ENCODE measurements at places on chromosomes 6 and 20. TPM values are rescaled to one million over a fixed set of nuclear protein-coding genes. Genes with fewer than 3 reads are reported as not detected.

DNA sequence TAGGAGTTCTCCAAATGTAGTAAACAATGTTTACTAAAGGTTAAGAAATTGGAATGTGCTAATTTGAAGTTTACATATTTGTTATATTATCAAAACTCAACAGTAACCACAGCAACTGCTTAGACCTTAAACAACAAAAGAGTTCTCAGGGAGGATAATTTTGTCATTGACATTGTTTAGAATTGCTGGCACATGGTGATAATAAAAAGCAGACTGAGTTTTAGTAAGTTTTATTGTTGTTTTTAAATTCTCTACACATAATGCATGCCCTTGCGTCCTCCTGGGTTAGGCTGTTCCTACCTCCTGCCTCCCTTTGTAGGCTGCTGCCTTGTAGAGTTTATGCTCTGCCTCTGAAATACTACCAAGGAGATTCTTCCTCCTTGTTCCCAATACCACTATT lies 28.7 kb downstream of the LAMA4 start:
- DNase-seq, result no peak

Gene STAU1
- 68.6 TPM for total RNA-seq

DNA sequence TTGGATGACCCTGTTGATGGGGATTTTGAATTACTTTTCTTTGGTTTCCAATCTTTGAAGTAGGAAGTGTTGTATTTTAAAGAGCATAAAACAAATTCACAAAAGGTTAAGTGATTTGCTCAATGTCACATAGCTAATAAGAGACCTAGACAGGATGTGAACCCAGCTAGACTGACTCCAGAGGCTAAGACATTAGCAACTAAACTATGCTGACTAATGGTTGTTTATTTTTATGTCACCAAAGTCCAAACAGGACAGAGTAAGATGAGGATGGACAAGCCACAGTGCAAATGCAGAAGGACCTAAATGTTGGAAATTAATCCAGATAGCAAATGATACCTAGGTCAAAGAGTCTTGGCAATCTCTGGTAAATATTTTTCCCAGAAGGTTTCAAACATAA lies 38.0 kb downstream of the OGFRL1 start:
- DNase-seq, result no peak

- DNase-seq, result peak; percentile 85
These were observed 814 bp upstream of the HSP90AB1 start for GRCh38 chr6:44245912-44246662.

GRCh38 chr20:39910536-39910935 lies 778.5 kb downstream of the MAFB start:
- no peak for DNase-seq

GRCh38 chr6:161365633-161366032 lies 91.8 kb upstream of the AGPAT4 start:
- no peak for DNase-seq

DNA sequence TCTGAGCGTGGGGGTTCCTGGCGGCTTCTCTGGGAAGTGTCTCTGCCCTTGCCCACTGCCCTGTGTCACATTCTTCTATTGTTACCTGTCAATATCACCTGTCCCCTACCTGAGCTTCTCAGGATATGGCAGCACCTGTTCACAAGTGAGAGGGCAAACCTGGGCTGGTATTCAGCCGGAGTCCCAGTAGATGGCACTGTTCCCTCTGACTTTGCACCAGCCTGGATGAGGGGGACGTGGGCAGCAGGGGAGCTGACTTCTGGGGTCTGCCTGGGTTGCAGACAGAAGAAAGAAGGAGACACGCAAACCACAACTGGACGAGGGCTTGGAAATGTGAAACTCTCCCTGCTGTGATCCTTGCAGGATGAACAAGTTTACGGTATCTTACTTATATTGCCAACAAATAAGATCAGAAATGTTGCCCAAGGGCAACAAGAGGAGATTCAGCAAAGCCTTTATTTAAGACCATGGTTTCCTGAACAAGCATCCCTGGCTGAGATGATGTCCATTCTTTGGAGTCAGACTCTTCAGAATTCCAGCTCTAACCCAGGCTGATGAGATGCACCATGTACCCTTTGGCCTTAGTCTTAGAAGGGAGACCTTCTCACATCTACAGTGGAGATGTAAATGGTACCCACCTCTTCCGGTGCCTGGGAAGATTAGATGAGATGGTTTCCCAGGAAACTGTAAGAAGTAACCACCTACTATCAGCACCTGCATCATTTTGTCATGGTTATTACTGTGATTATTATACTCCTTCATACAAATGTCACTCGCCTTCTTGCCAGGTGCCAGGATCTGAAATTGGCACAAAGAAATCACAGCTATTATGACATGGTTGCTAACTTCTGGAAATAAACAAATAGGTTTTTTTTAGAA lies 400.0 kb upstream of the CDH4 start:
- DNase-seq, result peak; percentile 10

Gene VSX1
- not detected for total RNA-seq

Gene RAE1
- total RNA-seq, result 18.1 TPM

- no peak for DNase-seq
These were observed 92.5 kb downstream of the SLC24A3 start for GRCh38 chr20:19304886-19305415.

Gene HLA-DRA
- total RNA-seq, result 1,058 TPM

DNA sequence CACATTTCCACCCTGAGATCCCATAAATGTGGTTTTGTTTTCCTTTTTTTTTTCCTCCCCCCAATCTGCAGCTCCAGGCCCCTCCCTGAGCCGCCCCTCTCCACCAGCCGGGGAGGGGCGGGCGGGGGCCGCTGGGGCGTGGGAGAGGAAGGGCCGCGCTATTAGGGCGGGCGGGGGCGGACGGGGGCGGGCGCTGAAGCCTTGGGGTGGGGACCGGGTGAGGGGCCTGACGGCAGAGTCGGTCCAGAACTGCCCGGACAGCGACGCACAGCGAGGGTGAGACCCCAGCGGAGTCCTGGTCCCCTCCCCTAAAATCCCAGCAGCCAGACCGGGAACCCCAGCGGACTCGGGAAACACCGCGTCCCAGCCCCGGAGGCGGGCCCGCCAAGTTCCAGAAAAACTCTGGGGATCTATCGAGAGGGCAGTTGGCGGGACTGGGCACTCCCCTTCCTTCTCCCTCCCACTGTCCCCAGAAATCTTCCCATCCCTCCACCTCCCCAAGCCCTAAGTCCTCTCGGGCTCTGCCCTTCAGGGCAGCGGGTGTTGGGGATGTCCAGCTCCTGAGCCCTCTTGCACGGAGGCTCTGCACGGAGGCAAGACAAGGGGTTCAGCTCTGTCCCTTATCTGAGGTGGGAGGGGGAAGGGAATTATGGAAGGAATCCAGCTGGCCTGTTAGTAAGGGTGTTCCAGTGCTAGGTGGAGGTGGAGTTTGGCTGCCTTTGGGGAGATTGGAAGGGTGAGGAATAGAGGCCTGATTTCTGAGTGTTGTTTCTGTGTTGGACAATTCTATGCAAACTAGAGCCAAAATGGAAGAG lies at the start of gene PRICKLE4:
Gene PRICKLE4 (plus strand): TSS at position 232 of the 815 bp plus-strand sequence. CDS start 2,692 bp downstream, outside the sequence.
- no peak for DNase-seq

Data from left lung (tissue), 14 donors.